Sciatic nerve (tissue), 2 donors: ENCODE measurements at places on chromosomes 4 and X. TPM values are rescaled to one million over a fixed set of nuclear protein-coding genes. Genes with fewer than 3 reads are reported as not detected.

SAGE1 gene
- total RNA-seq, result not detected

SPARCL1 gene
- total RNA-seq, result 441 TPM

GUCY1A1 gene
- total RNA-seq, result 16.1 TPM

HGFAC gene
- not detected for total RNA-seq

COL4A5 gene
- total RNA-seq, result 21.8 TPM

NDUFC1 gene
- 36.5 TPM for total RNA-seq

SLITRK4 gene
- 1.5 TPM for total RNA-seq

GPR50 gene
- not detected for total RNA-seq

PCSK1N gene
- 0.67 TPM for total RNA-seq

PNMA3 gene
- 1.1 TPM for total RNA-seq

RRH gene
- 0.62 TPM for total RNA-seq

PCYT1B gene
- total RNA-seq, result 6.0 TPM
